ENCODE measurements at places on chromosomes 1 and 21. TPM values are rescaled to one million over a fixed set of nuclear protein-coding genes. Genes with fewer than 3 reads are reported as not detected.

The CCDC181 gene
- total RNA-seq, result 0.50 TPM

The FMO2 gene
- 4.5 TPM for total RNA-seq

The EXTL1 gene
- 0.83 TPM for total RNA-seq

The SPRR2A gene
- not detected for total RNA-seq

The SMPDL3B gene
- total RNA-seq, result not detected

The KCND3 gene
- total RNA-seq, result under 0.01 TPM

The ANKRD65 gene
- 4.2 TPM for total RNA-seq

The PDE4B gene
- total RNA-seq, result 13.7 TPM

The CA6 gene
- total RNA-seq, result not detected

The ARHGAP30 gene
- not detected for total RNA-seq

The TNFRSF14 gene
- total RNA-seq, result 61.9 TPM

The C8B gene
- not detected for total RNA-seq

The SMIM1 gene
- 2.8 TPM for total RNA-seq

The RIIAD1 gene
- total RNA-seq, result not detected

The GBP2 gene
- 47.7 TPM for total RNA-seq

The PIP5K1A gene
- total RNA-seq, result 70.8 TPM

The LAX1 gene
- not detected for total RNA-seq

The C8A gene
- under 0.01 TPM for total RNA-seq

Measured in smooth muscle cell of trachea (primary cell).